ENCODE measurements at places on chromosomes 7 and 10.

DNA sequence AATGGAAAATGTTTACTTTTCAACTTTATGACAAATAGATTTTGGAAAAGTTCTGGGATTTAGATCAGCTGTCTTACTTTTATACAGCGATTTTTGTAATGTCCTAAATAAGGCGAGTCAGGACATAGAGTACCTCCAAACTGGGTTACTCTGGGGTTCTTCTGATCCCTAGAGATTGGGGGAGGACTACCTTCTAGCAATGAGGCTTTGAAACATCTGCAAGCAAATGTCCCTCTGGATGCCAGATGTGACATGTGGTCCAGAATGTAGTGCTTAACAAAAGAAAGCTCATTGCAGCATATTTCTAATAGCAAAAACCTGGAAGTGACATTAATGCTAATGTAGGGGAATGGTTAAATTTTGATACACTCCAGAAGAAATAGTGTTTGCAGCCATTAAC is 36.1 kb downstream of the ABRAXAS2 start:
- no peak for DNase-seq

DNA sequence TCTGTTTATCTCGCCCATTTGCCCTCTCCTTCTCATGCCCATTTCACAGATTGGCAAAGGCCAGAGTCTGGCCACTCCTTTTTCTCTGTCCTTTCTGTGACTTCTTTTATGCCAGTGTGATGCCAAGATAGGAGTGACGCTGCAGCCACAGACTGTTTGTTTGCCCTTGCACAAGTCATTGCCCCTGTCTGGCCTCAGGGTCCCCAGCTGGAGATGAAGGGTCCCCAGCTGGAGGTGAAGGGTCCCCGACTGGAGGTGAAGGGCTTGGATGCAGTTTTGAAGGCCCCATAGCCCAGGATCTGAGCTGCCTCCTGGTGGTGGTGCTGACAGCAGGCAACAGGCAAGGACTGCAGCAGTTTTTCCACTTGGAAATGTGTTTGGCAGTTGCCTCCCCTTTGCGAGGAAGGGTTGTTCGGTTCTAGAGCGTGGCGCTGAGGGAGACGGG is 50.8 kb upstream of the SLC29A3 start:
- no peak for DNase-seq

DNA sequence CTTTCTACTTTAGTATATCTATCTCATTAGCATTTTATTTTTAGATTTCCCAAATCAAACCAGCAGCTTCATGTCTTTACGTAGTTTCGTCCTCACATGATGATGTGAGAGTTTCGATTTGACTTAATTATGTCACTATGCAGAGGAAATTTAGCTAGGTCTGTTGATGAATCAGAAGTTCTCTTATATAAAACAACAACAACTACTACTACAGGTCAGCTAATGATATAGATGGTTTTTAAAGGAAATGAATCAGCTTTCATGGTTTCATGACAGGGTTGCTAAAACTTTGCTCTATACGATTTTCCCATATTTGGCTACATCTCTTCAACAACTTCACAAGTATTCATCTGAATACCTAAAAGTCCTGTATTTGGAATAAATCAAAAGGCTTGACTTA is 28.6 kb downstream of the JAZF1 start:
- no peak for DNase-seq

DNA sequence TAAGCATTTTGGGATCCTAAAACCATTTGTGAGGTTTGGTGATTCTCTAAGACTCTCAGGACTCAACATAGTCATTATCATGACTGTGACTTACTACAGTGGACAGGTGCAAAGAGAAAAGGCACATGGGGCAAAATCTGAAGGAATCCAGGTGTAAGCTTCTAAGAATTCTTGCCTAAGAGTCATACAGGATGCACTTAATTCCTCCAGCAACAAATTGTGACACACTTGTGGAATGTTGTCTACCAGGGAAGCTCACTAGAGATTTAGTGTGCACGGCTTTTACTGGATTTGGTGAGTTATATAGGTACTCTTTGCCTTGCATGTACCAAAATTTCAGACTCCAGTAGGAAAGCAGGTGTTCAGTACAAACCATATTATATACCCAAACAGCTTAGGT is 47.9 kb downstream of the WAC start:
- no peak for DNase-seq

DNA sequence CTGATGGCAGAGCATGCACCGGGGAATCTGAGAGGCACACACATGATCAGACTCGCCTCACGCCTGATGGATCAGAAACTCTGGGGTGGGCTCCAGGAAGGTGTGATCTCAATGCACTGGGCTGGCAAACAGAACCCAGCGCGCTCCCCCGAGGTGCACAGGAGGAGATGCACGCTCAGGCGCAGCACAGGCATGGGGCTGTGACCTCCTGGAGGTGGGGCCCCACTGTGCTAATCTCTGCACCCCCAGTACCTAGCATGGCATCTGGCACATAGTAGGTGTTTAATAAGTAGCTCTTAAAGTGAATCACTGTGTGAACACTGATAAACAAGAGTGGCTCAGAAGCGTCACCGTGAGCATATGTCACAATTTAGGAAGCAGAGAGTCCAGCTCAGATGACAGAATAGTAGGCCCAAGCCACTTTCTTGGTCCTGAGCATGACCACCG is 57.9 kb downstream of the PROSER2 start:
- no peak for DNase-seq

GRCh38 chr7:150974468-150975391 is 3.4 kb downstream of the KCNH2 start:
- DNase-seq = peak; percentile 73

GRCh38 chr10:104045151-104046089 is 40.3 kb downstream of the COL17A1 start:
- no peak for DNase-seq

DNA sequence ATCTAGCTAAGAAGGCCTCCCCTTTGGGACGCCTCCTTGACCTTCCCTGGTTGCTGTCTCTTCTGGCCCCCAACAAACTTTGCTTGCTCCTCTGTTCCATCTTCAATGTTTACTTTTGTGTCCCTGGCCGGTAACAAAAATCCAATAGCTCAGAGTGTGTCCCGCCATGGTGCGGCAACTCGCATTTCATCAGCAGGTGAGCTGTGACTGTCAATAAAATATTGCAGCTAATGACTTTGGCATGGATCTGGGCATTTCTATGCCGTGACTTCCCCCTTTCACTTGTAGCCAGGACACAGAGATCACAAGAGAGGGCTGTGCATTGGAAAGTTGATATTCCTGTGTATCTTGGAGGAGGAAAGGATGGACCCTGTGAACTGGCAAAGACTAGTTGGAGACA is 317.6 kb downstream of the RPS24 start:
- DNase-seq = no peak

DNA sequence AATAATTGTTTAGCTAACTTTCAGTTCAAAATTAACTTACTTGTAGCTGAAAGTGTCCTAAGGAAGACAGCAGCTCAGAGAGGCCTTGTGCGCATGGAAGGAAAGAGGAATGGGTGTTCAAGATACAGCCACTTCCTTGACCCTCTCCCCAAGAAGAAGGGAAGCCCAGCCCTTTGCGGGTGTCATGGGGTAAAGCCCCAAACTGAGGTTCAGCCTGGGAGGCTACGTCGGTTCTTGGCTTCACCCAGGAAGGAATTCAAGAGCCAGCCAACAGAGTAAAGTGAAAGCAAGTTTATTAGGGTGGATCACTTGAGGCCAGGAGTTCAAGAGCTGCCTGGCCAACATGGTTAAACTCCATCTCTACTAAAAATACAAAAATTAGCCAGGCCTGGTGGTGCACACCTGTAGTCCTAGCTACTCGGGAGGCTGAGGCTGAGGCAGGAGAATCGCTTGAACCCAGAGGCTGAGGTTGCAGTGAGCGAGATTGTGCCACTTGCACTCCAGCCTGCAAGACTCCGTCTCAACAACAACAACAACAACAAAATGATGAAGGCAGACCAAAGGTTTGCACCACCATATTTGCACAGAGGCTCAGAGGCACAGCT is 15.9 kb downstream of the GPRIN2 start:
- DNase-seq = no peak

- no peak for DNase-seq
These were observed 48.1 kb downstream of the CCNY start for GRCh38 chr10:35384265-35384868.

- DNase-seq = no peak
These were observed 45.4 kb upstream of the GRM3 start for GRCh38 chr7:86598311-86598710.

DNA sequence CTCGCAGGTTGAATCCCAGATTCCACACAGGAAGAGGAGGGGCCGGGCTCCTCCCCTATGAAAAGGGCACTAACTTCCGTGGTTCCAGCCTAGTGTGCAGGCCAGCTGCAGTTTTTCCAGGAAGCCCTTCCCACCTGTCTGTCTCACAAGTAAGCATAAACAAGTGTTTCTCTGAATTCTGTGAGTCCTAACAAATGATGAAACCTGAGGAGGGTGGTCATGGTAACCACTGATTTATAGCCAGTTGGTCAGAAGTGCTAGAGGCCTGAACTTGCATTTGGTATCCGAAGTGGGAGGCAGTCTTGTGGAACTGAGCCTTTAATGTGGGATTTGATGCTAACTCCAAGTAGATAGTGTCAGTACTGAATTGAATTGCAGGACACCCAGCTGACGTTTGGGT is 54.7 kb upstream of the STEAP4 start:
- no peak for DNase-seq

- no peak for DNase-seq
These were observed 1.5 kb downstream of the PAX2 start for GRCh38 chr10:100746784-100747455.

DNA sequence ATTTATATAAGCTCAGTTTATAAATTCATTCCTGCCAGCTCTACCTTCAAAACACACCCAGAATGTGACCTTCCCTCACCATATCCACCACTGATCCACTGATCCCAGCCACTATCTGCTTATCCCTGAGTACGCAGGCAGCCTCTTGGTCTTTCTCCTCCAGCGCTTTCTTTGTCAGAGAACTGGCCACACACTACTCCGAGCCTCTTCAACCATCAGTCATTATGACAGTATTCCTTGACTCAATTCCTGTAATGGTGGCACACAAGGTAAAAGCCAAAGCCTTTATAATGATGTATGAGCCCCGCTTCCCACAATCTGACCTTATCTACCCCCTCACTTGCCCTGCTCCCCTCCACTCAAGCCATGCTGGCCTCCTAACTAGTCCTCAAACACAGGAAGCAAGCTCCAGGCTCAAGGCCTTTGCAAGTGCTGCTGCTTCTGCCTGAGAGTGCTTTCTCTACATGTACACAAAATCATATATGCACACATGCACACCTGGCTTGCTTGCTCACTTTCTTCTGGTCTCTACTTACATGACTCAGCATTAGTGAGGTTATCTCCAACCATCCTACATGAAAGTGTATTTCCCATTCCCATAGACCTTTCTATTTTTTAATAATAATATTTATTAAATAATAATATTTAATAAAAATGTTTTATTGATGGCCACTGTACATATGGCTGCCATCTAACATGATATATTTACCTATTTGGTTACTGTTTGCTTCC is 150.4 kb upstream of the FEZF1 start:
- DNase-seq = no peak

GRCh38 chr7:157265051-157265450 is 71.8 kb upstream of the DNAJB6 start:
- DNase-seq = no peak

- no peak for DNase-seq
These were observed 16.5 kb downstream of the FKBP14 start for GRCh38 chr7:30010021-30010420.

- no peak for DNase-seq
These were observed 149.7 kb upstream of the AOAH start for GRCh38 chr7:36874041-36874440.

DNA sequence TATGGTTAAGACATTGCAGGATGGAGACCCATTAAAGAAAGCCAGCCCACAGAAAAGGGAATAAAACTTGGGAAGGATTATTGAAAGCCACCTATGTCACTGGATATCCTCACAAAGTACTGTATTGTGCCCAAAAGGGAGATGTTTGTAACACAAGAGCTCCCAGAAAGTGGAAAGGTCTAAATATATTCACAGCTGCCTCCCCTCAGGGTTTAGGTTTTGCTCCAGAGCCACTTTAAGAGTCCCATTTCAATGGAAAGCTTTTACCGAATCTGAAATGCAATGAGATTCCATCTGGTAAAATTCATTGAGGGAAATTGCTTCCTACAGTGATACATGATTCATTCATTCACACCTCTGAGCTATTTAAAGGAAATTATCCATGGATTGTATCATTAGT is 176.4 kb downstream of the XPNPEP1 start:
- no peak for DNase-seq

DNA sequence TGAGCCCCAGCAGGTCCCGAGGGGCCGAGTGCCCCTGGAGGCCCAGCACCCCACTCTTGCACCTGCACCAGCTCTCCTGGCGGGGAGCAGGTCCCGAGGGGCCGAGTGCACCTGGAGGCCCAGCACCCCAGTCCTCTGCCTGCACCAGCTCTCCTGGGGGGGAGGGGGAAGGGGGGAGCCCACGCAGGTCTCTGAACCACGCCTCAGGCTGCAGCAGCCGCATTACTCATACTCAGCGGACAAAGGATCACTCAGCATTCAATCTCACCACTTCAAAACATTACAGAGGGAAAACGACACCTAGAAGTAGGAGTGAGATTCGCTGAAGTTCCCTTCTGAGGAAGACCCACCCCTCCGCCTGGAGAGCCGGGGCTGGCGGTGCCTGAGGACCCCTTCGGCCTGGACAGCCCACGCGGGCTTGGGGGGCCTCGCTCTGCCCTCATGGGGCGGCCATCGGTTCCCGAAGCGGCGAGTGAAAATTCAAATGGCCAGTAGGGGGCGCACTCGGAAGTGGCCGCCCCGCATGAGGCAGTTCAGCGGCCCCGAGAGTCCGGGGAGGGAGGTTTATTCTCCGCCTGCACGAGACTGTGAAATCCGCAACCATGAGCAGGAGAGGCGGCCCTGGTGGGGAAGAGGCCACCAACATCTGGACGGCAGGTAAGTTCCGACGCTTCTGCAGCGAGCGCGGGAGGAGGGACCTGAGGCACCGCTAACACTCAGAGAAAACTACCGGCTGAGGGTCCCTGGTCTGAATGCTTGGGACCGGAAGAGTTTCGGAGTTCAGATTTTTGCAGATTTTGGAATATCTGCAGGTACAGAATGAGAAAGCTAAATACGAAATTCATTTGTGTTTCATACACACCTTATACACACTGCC is 1.1 kb upstream of the GPER1 start:
- peak; percentile 61 for DNase-seq

- no peak for DNase-seq
These were observed 1098.0 kb upstream of the C7orf33 start for GRCh38 chr7:147492606-147493005.

- no peak for DNase-seq
These were observed 90.0 kb upstream of the FEZF1 start for GRCh38 chr7:122394512-122394911.

GRCh38 chr10:86303626-86304025 is 63.0 kb downstream of the GRID1 start:
- DNase-seq = no peak

- DNase-seq = no peak
These were observed at the start of gene ACSL5 for GRCh38 chr10:112373912-112374338. Gene ACSL5 (plus strand): TSS chr10:112374116. CDS start chr10:112394947, 20,831 bp downstream.

DNA sequence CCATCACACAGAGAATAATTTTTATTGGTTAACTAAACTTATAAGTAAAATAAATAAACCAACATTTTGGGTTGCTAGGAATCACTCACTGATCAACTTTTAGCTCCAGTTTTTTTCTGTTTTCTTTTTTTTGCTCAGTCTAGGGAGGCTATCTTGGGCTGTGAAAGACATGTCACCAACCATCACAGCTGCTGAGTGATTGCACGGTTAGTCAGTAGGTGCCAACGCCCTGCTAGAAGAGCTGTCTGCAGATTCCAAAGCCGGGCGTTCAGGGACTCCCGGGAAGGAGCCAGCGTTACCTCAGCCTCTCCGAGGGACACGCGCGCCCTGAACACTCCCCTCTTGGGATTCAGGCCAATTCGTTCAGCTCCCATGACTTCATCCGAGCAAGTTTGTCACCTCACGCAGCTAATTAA is 604 bp upstream of the STAM start:
- DNase-seq = no peak
